ENCODE measurements at places on chromosomes 13 and 19. TPM values are rescaled to one million over a fixed set of nuclear protein-coding genes. Genes with fewer than 3 reads are reported as not detected.

The CDC37 gene
- total RNA-seq: 295 TPM

The KMT5C gene
- 6.5 TPM for total RNA-seq

The KLF2 gene
- 2.0 TPM for total RNA-seq

The CBARP gene
- total RNA-seq: 4.6 TPM

The UPF3A gene
- 41.1 TPM for total RNA-seq

The PSG6 gene
- total RNA-seq: not detected

The RASIP1 gene
- total RNA-seq: 0.44 TPM

The ZNF543 gene
- 12.1 TPM for total RNA-seq
